ENCODE measurements at places on chromosomes 7 and 10. TPM values are rescaled to one million over a fixed set of nuclear protein-coding genes. Genes with fewer than 3 reads are reported as not detected.

LANCL2 gene
- total RNA-seq: 95.9 TPM

ADIRF gene
- not detected for total RNA-seq

ZNF804B gene
- not detected for total RNA-seq

COL13A1 gene
- total RNA-seq: 19.5 TPM

GRCh38 chr10:117300671-117301070 lies 59.8 kb downstream of the SLC18A2 start:
- no peak for DNase-seq

- no peak for DNase-seq
These were observed 81.9 kb upstream of the INSIG1 start for GRCh38 chr7:155215576-155216325.

- DNase-seq: peak; percentile 49
These were observed 189.5 kb upstream of the MINDY3 start for GRCh38 chr10:16049782-16050181.

Measured in Daoy (cell line).